ENCODE measurements at places on chromosomes 2 and 18.

GRCh38 chr2:7437141-7437540 lies 519.9 kb downstream of the RNF144A start:
- DNase-seq: no peak

GRCh38 chr2:40409734-40410133 lies 42.2 kb downstream of the SLC8A1 start:
- DNase-seq: no peak

GRCh38 chr2:201758234-201758633 lies 22.5 kb downstream of the ALS2 start:
- no peak for DNase-seq

GRCh38 chr2:73268830-73269685 lies 15.2 kb downstream of the FBXO41 start:
- DNase-seq: peak; percentile 72

DNA sequence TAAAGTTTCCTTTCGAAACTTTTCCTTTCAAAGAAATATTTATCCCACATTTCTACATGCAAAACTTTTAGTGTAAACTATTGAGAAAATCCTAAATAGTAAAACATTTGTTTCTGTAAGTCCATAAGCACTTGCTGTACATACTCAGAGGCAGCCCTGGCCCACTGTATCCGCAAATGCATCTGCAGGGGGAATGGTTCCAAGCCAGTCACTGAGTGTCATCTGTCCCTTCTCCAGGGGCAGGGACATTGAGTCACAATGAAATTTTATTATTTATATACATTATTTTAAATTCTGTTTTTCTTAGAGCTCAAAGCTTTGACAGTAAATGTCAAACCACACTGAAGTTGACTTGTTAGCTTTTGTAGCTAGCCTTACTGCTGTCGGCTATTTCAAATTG lies 367.2 kb downstream of the MTX2 start:
- DNase-seq: no peak

DNA sequence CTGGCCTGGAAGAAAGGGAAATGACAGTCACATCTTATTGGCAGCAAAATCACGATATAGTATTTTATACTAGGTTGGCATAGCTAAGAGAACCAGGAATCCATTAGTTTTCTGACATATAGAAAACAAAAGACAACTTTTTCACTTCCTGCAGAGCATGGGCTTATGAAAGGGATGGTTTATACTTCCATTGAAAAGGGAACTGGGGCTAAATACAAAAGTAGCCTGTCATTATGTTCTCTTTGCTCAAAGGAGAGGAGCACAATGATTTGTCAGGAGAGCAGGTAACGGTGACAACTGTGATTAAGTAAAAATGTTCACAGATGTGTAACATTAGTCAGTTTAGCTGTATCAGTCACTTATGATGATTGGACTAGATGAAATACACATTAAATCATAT lies 46.4 kb downstream of the SLC25A12 start:
- no peak for DNase-seq

GRCh38 chr2:202169131-202169530 lies 69.3 kb downstream of the SUMO1 start:
- DNase-seq: no peak

DNA sequence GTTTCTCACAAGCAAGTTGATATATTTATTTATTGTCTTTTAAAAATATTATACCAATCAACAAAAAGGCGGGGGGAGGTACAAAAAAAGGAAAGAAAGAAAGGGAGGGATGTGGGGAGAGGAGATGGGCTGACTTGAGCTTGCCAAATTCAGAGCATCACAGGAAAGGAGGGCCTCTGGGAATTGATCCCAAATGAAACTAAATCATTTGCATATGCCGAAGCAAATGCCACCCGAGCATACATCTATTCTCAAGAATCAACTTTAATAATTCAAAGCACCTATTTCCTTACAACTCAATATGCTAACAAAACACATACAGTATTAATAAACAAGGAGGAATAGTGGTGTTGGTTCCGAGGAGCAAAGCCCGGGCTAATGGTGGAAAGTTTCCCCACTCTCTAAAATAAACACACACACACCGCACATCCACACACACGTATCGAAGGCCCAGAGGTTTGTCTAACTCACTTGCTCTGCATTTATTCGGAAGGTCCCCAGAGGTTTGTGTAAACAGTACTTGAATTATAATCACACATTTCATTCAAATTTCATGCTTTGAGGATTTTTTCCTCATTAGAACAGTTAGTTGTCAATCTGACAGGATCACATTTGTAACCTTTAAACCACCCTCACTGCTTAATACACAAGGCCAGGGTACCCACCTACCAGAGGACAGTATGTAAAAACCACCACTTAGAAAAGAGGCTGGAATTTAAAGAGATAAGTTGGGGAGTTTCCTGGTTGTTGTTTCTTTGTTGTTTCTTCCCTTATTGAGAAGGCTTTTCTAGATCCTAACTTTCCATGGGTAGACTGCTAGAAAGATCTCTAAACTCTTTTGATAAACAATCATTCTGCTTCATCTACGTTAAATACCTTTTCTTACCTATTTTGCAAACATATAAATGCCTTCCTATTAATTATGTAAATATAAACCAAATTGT lies 264.7 kb downstream of the TCF4 start:
- no peak for DNase-seq

GRCh38 chr2:190879474-190880377 lies 895 bp upstream of the GLS start:
- DNase-seq: peak; percentile 41

GRCh38 chr2:108593547-108594098 lies 59.4 kb downstream of the LIMS1 start:
- no peak for DNase-seq

DNA sequence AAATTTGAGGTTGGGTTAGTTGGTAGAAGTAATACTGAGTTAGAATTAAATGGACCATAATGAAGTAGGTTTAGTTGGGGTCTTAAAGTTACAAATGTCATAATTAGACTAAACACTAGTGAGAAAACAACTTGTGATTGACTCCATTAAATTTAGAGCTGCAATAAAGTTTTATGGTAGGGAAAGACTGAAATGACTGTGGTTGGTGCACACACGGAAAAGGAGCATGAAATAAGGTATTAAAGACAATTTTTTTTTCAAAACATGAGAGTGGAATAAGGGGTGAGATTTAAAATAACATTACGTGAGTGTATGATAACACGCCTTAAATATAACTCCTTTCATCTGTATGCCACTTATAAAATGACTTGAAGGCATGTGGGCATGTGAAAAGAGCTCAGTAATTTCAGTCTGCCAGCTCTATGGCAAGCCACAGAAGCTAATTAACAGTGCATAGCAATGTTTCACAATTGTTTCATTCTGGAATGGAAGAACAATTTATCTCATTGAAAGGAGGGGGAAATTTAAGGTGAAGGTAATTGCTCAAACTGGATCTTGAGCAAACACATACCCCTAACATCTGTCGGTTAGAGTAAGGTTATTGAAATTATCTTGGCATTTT lies 1.4 kb downstream of the FRZB start:
- DNase-seq: no peak

GRCh38 chr2:128504246-128505149 lies 185.8 kb upstream of the HS6ST1 start:
- no peak for DNase-seq

DNA sequence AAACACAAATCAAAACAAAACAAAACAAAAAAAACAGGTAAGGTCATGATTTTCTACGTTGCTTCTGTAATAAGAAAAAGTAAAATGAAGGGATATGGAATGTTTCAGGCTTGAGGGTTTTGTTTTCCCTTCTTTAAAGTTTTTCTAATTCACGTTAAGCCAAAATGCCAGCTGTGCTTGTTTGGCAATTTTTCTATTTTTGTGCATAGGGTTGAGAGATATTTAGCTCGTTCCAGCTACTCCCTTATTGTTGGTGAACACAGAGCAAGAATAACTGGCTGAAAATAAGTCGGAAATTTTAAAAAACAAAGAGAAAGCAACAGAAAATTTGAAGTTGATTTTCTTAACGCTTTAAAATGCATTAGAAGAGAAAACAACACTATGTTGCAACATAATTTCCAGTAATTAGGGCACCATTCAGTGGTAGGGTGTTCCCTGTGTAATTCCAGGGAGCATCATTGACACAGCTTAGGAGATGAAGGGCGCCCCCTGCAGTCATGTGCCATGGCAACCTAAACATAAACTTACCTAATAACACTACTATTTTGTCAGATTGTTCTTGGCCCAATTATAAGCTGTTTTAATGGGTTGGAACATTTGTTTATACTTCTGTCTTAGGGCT lies 99.5 kb downstream of the DTNA start:
- DNase-seq: no peak

DNA sequence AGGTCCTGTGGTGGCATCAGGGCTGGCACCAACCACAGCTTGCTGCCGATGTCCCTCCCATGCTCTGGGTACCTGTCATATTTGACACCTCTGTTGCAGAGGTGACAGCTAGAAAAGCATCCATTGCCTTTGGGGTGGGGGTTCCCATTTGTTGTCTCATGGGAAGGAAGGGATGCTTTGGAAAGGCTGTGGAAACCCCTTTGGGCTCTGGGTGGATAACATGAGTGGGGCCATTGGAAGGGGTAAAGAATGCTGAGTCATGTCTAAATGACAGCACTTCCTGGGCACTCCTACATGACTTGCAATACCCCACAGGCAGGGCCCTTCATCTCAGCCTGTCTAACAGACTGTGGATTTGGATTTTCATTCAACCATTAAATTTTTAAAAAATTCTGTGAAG lies 27.8 kb downstream of the CTIF start:
- no peak for DNase-seq

DNA sequence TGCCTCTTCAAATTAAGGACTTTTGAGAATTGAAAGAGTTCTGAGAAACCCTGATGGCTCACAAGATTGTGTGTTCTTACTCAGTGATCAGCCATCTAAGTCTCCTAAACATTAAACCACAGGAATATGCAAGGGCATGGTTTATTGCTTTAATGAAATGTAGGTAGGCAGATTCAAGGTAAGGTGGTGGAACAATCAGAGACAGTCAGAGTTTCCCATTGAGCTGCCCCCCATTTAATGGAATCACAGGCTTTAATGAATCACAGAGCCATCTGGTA lies 107.8 kb upstream of the LRATD1 start:
- no peak for DNase-seq

DNA sequence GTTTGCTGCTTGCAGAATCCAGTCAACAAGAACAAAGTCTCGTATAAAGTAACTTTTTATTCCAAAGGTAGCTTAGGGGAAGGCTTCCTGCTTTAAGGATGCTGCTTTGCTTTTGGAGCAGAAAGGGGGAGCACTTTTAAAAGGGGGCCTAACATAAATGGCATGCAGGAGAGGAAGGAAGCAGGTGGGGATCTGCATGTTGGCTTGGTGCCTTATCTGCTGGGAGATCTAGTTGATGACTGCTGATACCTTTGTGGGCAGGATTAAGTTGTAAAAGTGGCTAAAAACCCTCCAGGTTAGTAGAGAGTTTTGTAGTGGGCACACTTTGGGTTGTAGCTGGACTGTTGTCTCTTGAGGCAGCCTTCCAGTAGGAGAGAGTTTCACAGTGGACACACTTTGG lies 22.5 kb downstream of the UBR3 start:
- DNase-seq: no peak

DNA sequence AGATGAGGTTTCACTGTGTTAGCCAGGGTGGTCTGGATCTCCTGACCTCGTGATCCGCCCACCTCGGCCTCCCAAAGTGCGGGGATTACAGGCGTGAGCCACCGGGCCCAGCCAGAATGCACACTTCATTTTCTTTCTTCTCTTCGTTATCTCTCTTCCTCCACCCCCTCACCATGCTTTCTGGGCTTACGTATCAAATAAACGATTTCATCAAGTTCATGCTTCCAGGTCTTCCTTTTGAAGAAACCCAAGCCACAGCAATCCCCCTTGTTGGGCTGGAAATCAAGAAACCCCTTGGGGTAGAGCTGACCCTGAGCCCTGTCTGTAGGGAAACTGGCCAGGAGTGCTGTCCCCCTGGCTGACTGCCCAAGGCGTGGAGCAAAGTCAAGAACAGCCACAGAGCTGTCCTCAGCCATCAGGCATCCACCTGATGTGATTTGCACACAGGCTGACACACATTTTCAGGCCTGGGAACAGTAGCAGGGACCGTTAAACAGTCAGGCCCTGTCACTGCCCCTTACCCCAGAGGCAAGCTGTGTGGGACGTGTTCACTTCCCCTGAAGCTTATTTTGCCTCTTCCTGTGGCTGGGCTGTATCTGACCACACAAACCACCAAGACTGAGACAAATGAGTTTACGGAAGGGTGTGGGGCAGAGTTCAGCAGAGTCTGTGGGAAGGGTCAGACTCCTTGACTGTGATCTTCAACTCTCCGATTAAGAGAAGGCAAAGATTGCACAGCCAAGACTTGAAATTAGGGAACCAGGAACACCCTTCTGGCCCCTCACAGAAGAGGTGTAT lies 15.1 kb upstream of the NMUR1 start:
- no peak for DNase-seq

DNA sequence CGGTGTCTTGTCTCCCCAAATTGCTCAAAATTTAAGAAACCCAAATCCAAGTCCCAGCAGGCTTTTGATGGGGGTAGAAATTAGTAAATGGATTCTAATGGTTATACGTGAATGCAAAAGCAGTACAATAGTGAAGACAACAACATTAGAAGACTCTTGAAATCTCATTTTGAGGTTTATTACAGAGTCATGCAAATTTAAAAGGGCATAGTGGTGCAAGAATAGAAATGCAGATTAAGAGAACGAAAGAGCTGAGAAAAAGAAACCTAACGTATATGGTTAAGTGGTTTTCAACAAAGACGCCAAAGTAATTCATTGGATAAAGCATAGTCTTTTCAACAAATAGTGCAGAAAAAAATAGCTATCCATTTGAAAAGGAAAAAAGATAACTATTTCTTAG lies 33.2 kb upstream of the CXXC1 start:
- no peak for DNase-seq

GRCh38 chr2:118822572-118822971 lies 24.9 kb downstream of the EN1 start:
- no peak for DNase-seq

GRCh38 chr18:58615140-58616132 lies 13.5 kb downstream of the ALPK2 start:
- DNase-seq: peak; percentile 39

- no peak for DNase-seq
Measured at GRCh38 chr2:128446049-128446873, 127.6 kb upstream of the HS6ST1 start.

DNA sequence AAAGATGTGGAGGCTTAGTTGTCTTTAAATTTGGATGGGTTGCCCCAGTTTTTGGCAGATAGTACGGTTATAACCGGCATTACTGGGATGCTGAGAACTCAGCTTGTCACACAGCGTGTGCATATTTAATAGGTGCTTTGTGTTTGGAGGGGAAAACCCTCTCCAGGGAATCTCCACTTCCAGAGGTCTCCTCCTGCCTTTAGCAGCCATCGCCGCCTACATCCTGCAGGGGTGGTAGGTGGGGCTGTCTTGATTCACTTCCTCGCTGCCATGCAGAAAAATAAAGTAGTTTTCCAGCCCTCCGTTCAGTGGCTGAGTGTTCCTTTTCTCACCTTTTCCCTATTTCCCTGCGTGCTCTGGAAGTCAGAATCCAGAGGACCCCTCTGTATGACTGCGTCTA lies 76.4 kb downstream of the ITGB1BP1 start:
- no peak for DNase-seq

DNA sequence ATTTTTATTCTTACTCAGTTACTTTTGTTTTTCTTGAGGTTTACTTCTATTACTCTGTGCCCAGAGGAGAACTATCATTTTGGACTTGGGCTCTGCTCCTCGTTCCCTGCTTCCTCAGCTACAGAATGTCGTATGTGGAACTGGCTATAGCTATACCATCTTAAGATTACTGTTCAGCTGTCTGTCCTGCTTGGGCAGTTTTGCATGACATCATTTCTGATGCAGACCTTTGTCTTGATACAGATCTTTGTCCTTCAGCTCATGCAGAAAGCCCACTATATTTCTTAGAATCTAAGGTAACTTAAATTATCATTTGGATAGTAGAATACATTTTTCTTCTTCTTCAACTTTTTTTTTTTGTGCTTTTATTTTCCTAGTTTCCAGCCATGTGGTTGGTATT lies 13.8 kb upstream of the C1GALT1C1L start:
- no peak for DNase-seq

Measured in stimulated activated CD4-positive, alpha-beta T cell treated with anti-CD3 and anti-CD28 coated beads, Interleukin-1b, Interleukin-23, amount 100 ng/mL, for 4 hours (primary cell).